Esophagus squamous epithelium (tissue), 5 donors: ENCODE measurements at places on chromosomes 13 and 19.

DNA sequence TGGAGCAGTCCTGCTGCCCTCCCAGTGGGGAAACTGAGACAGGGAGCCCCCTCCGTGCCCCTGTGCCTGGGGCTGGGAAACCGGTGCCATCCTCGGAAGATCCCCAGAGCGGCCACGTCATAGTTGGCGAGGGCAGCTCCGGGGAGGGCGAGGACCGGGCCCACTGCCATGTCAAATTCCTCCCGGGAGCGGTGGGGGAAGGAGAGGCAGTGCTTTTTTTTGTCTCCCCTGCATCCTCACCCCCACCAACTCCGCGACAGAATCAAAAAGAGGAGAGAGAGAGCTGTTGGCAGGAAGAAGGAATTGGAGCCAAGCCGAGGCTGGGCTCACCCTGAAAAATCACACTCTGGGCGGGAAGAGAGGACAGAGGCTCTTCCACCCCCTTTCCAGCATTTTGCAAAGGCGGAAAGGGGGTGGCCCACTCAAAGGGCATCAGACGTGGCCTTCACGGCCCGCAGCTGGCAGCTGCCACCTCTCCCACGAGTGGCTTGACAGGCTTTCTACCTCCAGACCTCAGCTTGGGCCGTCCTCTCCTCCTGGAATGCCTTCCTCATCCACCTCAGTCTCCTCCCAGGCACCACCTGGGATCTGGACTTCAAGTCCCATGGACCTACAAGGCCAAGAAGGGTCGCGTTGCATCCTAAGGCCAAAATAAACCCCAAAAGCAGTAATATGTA, 19.6 kb upstream of the NFIC start:
- peaks cover 31% of the 10 kb centered on the region for H3K4me1 ChIP-seq
- peak overlapping the region; percentile 78 for H3K27ac ChIP-seq
- no peak for DNase-seq
- H3K4me3 ChIP-seq, result peak overlapping the region; percentile 50

DNA sequence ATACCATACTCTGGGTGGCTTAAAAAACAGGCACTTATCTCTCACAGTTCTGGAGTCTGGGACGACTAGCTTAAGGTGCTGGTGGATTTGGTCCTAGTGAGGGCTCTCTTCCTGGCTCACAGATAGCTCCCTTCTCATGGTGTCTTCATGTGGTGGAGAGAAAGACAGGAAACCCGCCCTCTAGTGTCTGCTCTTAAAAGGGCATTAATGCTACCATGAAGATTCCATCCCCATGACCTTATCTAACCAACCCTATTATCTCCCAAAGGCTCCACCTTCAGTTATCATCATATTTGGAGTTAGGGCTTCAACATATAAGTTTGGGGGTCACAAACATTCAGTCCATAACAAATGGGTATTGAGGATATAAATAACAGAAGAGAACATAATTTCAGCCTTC, 139.4 kb downstream of the HS6ST3 start:
- DNase-seq, result no peak
- H3K36me3 ChIP-seq, result no peaks in the 10 kb centered on the region
- H3K27me3 ChIP-seq, result no peaks in the 10 kb centered on the region
- no peak overlapping the region for H3K4me3 ChIP-seq

DNA sequence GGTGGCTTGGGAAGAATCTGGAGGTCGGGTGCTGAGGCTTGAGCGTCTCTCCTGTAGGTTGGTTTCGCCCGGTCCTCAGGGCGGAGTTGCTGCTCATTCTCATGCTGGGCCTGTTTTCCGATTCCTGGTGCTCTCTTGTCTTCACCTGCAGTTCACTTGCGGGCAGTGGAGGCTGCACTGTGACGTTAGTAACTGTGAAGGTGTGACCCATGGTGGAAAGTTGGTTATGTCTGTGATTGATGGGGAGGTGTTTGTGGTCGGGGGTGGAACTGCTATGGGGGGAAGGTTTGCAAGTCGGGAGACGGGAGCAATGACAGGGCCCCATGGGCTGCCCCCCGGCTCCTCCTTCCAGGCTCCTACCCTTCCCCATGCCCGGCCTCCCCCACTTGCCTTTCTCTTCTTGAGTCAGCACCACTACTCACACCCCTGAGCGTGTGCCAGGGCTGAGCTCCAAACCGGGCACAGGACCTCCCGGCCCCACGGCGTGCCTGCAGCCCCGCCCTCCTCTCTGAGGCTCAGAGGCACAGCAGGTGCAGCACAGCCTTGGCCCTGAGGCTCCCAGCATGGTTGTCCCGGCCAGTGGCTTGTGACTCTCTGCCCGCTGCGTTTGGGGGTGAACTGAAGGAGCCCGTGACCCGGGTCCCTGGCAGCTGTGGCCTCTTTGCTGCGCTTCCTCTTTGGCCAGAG, 79.1 kb downstream of the ATP11A start:
- H3K36me3 ChIP-seq, result no peaks in the 10 kb centered on the region
- no peaks in the 10 kb centered on the region for H3K4me1 ChIP-seq
- no peak overlapping the region for H3K4me3 ChIP-seq
- H3K27ac ChIP-seq, result no peak overlapping the region

- no peaks in the 10 kb centered on the region for H3K27me3 ChIP-seq
- no peak overlapping the region for H3K27ac ChIP-seq
- no peak for DNase-seq
- H3K4me3 ChIP-seq, result no peak overlapping the region
- H3K36me3 ChIP-seq, result no peaks in the 10 kb centered on the region
Observed at GRCh38 chr13:76687467-76687866, 198.7 kb downstream of the KCTD12 start.

- peak overlapping the region; percentile 46 for H3K27ac ChIP-seq
- H3K4me1 ChIP-seq, result peaks cover 30% of the 10 kb centered on the region
- H3K36me3 ChIP-seq, result no peaks in the 10 kb centered on the region
- no peaks in the 10 kb centered on the region for H3K27me3 ChIP-seq
- no peak for DNase-seq
Observed at GRCh38 chr19:58330458-58330857, 3.7 kb downstream of the ZSCAN22 start.

DNA sequence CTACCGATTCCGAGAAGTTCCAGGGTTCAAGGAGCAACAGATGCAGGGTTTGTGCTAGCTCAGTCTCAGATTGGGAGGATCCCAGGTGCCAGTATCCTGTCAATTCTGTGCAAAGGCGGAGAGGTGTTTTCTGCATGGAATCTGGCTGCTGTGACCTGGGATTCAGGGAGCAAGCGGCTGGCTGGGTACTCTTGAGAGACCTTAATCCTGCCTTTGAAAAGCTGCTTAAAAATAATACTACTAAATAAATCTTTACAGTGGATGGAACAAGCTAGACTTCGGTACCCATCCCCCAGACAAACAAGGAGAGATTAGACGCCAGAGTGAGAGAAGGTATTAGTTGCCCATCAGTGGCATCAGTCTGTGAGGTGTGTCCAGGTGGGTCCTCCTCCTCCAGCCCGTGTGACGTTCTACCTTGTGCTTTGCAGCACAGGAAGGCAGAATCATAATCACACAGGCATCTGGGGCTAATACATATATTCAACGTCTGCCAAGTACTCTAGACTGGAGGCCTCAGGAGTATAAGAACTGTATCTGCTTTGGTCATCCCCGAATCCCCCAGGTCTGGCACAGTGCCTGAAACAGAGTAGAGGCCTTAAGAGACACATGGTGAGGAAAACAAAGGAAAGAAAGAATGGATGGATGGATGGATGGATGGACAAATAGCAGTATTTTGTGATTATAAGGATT, 230.6 kb downstream of the ZNF536 start:
- no peaks in the 10 kb centered on the region for H3K27me3 ChIP-seq
- H3K27ac ChIP-seq, result no peak overlapping the region
- DNase-seq, result no peak
- no peaks in the 10 kb centered on the region for H3K4me1 ChIP-seq
- no peak overlapping the region for H3K4me3 ChIP-seq

DNA sequence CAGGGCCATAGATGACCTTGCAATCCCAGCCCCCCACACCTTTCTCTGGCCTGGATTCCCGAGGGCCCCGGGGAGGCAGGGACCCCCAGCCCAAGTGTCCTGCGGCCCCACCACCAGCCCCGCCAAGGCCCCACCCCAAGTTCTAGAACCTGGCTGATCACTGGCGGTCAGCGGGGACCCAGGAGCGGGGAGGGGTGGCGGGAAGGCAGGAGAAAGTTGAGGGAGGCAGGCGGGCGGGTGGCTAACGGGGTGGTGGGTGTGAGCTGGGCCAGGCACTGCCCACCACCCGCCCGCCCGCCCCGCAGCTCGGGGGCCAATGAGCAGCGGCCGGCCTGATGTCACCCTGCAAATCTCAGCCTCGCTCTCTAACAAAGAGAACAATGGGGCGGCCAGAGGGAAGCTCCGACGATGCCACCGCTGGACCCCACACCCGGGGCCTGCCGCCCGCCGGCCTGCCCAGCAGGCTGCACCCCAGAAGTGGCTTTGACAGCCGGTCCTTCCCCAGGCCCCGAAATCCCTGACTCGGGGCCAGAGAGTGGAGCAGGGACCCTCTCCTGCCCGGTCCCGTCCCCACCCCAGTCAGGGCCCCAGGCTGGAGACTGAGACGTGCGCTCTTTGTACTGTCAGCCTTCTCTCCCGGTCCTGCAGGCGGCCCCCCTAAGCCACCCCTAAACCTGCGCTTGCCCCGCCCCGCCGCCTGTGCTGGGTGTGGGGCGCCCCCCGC, 1.6 kb downstream of the MEX3D start:
- peaks cover 38% of the 10 kb centered on the region for H3K4me1 ChIP-seq
- peak overlapping the region; percentile 78 for H3K4me3 ChIP-seq
- peak overlapping the region; percentile 84 for H3K27ac ChIP-seq
- no peak for DNase-seq

DNA sequence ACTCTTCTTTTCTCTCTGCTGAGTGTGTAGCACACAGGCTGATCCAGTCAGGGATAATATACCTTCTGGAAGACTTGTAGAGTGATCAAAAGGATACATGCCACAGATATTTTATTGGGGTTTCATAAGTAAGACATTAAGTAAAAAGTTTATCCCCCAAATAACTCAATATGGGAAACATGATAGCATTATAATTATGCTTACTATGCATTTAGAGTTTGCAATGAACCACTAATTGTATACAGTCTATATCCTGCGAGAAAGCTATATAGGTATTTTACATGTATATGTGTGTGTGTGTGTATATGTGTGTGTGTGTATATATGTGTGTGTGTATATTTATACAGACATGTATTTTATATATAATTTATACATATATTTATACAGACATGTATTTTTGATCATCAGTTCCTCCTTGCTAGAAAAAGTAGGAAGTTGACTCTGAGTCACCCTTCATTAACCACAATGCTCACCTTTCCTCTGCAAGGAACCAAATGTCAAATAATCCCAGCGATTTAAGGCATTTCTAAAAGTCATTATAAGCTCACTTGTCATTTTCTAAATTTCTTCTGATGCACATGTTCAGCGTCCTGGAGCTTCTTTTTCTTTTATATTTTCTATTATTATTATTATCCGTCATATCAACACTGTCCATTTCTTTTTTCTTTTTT, 312.5 kb upstream of the OBI1 start:
- no peaks in the 10 kb centered on the region for H3K27me3 ChIP-seq
- no peaks in the 10 kb centered on the region for H3K4me1 ChIP-seq
- DNase-seq, result no peak
- no peak overlapping the region for H3K4me3 ChIP-seq

GRCh38 chr19:4102339-4103079, 21.4 kb downstream of the MAP2K2 start:
- H3K27ac ChIP-seq, result no peak overlapping the region
- H3K27me3 ChIP-seq, result no peaks in the 10 kb centered on the region
- H3K4me1 ChIP-seq, result no peaks in the 10 kb centered on the region

GRCh38 chr19:31271306-31271911, 77.8 kb downstream of the TSHZ3 start:
- no peaks in the 10 kb centered on the region for H3K27me3 ChIP-seq
- no peaks in the 10 kb centered on the region for H3K36me3 ChIP-seq
- H3K27ac ChIP-seq, result no peak overlapping the region
- H3K4me1 ChIP-seq, result no peaks in the 10 kb centered on the region

GRCh38 chr13:98176777-98177608, at the start of gene RNF113B:
TSS of gene RNF113B (minus strand) at chr13:98177269. CDS start at chr13:98177236, 33 bp downstream.
- H3K27ac ChIP-seq, result no peak within 1 kb of the TSS
- no peaks in the 10 kb centered on the region for H3K36me3 ChIP-seq
- peaks cover 33% of the 10 kb centered on the region for H3K4me1 ChIP-seq
- H3K27me3 ChIP-seq, result no peaks in the 10 kb centered on the region
- no peak for DNase-seq

DNA sequence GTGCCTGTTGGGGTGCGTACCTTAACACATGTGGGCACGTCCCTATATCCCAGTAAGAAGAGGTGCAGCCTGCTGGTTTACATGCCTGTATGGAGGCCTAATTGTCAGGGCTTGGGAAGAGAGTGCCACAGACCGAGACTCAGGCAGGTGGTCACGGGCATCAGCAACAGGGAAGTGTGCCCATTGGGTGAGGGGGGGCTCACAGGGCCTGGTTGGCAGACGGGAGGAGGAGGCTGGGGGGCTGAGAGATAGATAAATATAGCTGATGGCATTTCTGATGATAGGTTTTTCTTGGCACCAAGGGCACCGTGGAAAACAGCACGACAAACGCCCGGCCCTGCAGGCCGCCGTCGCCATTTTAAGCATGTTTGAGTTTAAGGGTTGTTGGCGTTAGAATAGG, 37.6 kb downstream of the NFIX start:
- DNase-seq, result no peak
- peak overlapping the region; percentile 98 for H3K27ac ChIP-seq
- H3K36me3 ChIP-seq, result no peaks in the 10 kb centered on the region
- H3K4me1 ChIP-seq, result peaks cover 89% of the 10 kb centered on the region
- no peak overlapping the region for H3K4me3 ChIP-seq

GRCh38 chr13:36778083-36778671, 40.8 kb upstream of the RFXAP start:
- no peak overlapping the region for H3K27ac ChIP-seq
- H3K4me3 ChIP-seq, result no peak overlapping the region
- H3K4me1 ChIP-seq, result no peaks in the 10 kb centered on the region
- no peak for DNase-seq
- H3K36me3 ChIP-seq, result no peaks in the 10 kb centered on the region

GRCh38 chr13:50629966-50630365, 213.5 kb downstream of the DLEU7 start:
- H3K4me1 ChIP-seq, result no peaks in the 10 kb centered on the region
- H3K27me3 ChIP-seq, result no peaks in the 10 kb centered on the region
- H3K27ac ChIP-seq, result no peak overlapping the region
- DNase-seq, result no peak
- no peak overlapping the region for H3K4me3 ChIP-seq
- H3K36me3 ChIP-seq, result no peaks in the 10 kb centered on the region

DNA sequence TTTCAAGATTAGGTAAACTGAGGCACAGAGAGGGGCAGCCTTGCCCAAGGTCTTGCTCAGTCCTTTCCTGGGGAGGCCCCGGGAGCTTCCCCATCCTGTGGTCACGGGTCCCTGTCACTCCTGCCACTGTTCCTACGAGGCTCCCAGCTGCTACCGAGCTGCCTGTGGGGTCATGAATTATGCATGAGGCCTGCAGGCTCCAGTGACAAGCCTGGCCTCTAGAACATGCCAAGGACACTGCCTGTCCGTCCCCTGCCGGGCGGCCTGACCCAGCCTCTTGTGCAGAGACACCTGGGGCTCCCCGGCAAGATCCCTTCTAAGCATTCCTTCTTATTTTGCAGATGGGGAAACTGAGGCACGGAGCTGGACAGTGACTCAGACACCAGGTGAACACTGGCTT, 2.7 kb downstream of the FCHO1 start:
- H3K27me3 ChIP-seq, result peaks cover 9% of the 10 kb centered on the region
- no peak for DNase-seq
- H3K4me3 ChIP-seq, result no peak overlapping the region
- H3K36me3 ChIP-seq, result no peaks in the 10 kb centered on the region

GRCh38 chr13:77196052-77196618, 130.8 kb downstream of the MYCBP2 start:
- H3K4me1 ChIP-seq, result no peaks in the 10 kb centered on the region
- no peak overlapping the region for H3K27ac ChIP-seq

GRCh38 chr19:39182174-39182505, 14.6 kb upstream of the NCCRP1 start:
- H3K27me3 ChIP-seq, result no peaks in the 10 kb centered on the region
- no peaks in the 10 kb centered on the region for H3K4me1 ChIP-seq
- H3K4me3 ChIP-seq, result no peak overlapping the region
- peaks cover 22% of the 10 kb centered on the region for H3K36me3 ChIP-seq
- H3K27ac ChIP-seq, result peak overlapping the region; percentile 9
